GM20000 (cell line): ENCODE measurements at places on chromosomes 12 and 14.

DNA sequence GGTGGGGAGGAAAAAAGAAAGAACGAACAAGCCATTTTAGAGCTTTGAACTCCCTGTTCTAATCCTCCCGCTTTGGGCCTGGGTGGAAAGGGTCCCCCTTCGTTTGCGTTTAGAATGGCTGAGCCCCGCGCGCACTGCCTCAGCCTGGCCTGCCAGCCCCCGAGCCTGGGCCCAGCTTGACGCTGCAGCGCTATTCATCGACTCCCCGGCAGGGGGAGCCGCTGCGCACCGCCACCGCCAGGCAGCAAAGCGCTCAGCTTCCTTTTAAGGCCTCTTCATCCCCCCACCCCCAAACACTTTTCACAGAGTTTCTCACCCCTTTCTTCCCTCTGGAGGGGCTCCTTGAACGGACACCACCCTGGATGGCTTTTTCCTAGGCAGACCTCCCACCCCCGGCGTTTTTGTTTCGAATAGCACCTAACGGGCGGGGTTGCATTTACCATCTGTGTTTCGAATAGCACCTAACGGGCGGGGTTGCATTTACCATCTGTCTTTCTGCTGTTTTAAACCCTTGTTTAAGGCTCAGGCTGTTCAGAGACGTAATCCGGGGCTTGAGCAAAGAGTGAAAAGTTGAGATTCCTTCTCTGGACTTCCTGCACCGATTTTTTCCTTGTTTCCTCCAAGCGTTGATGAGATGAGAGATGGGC, 56.4 kb upstream of the PIWIL1 start:
- DNase-seq = no peak

GRCh38 chr14:85254711-85255110, 275.2 kb upstream of the FLRT2 start:
- no peak for DNase-seq

DNA sequence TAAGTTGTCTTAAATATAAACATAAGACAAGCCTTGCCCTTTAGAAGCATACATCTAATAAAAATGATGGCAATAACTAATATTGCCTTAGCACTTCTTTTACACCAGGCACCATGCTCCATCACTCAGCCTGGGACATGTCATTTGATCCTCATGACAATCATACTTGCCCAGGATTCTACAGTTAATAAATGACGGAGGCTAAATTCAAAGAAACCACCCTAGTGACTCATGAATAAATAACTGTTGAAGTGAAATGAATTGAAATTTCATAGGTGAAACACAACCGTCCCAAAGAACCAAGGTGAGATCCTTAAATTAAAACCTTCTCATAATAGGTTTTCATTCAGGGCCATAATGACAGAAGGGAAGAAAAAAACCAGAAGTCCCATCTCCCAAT, 89.5 kb downstream of the GRIN2B start:
- DNase-seq = no peak

GRCh38 chr12:90404071-90404470, 550.9 kb downstream of the CCER1 start:
- DNase-seq = no peak

- no peak for DNase-seq
Measured at GRCh38 chr12:69602954-69603353, 7.8 kb downstream of the LRRC10 start.

DNA sequence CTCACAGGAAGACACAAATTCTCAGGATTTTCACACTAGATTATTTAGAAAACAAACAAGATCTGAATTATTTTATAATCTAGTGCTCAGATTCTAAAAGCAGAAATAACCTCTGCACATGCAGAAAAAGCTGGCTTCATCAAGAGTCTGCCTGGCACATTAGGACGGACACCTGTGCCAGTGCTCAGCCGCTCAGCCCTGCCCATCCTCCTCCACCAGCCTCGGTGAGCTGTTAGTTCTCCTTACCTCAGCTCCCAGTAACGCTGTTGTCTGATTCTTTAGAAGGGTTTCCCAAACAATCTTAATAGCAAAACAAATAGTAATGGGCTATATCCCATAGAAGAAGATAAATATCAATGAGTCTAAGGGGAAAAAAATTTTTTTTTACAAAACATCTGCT, 27.7 kb downstream of the DUSP16 start:
- DNase-seq = no peak

DNA sequence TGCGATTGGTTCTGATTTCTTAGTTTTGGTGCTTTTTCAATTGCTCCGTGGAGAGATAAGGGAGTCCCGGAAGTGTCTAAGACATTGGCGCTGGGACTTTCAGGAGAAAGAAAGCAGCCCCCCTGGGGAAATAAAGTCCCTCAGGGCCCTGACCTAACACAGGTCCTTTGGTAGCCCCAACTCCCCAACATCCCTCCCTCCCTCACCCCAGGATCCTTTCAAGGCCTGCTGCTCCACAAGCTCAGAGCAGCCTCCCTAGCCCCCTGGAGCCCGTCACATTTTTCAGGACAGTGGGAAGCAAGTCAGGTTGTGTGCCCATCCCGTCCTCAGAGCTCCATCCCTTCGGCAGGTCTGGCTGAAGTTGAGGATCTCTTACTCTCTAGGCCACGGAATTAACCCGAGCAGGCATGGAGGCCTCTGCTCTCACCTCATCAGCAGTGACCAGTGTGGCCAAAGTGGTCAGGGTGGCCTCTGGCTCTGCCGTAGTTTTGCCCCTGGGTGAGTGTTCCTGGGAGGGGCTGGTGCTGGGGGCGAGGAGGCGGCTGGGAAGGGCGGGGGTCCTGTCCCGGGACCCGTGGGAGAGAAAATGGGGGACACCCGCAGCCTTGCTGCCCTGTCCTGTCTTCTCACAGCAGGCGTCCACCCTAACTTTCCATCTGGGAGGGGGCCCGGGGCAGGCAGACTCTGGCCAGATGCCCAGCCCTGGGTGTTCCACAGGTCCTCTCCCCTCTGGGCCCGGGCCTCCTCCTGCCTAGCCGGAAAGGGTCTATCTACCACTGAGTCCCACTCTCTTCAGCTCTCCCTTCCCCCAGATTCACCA, 950 bp downstream of the IFI27 start:
- DNase-seq = no peak

- DNase-seq = no peak
Measured at GRCh38 chr12:131061041-131061806, 107.5 kb downstream of the ADGRD1 start.

- DNase-seq = no peak
Measured at GRCh38 chr14:105426416-105427130, 6.9 kb downstream of the MTA1 start.

- DNase-seq = no peak
Measured at GRCh38 chr12:15662303-15662980, 126.7 kb downstream of the EPS8 start.
